ENCODE measurements at places on chromosomes 1 and 21.

DNA sequence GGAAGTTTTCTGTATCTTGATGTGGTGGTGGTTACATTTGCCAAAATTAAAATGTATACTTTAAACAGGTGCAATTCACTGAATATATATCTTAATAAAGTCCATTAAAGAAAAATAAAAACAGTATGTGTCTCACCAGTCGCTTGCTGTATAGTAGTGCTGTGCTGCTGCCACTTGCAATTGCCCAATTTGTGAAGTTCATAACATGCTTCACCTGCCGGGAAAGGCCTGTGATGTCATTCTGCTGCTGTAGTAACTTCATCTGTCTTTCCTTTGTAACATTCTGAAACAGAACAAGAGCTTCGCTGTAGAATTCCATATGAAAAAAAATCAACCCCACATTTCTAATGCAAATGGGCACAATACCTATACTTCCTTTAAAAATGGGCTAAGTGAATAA lies 83.4 kb downstream of the TRIM33 start:
- DNase-seq: no peak

DNA sequence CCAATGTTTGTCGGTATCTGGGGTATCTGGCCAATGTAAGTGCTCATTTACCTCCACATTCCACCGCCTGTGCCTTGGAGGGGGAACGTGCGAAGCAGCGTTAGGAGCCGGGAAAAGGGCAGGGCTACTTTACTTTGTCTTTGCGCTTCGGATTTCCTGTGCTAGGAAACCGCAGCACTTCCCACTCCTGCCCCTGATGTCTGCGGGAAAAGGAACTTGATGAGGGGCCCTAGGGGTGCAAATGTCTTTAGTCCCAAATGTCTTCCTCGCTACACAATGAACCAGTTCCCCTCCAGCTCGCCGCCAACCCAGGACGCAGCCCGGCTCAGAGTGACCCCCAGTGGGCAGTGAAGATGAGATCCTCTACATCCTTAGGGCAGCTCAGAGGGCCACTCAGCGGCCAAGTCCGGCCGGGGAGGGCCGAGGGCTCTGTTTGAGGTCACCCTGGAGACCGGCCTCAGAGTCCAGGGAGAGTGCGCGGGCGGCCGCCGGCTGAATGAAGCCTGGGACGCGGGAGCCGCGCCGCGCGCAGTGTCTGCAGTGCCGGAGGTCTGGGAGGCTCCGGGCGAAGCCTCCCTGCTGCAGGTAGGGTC lies at the start of gene DYNLT5:
TSS of gene DYNLT5 (plus strand) at position 460 of the 593 bp plus-strand sequence. CDS start 2,200 bp downstream, outside the sequence.
- no peak for DNase-seq

GRCh38 chr1:53408755-53409129 lies 50.5 kb upstream of the DMRTB1 start:
- DNase-seq: no peak

- no peak for DNase-seq
Measured at GRCh38 chr1:223776075-223776814, 63.9 kb downstream of the CAPN2 start.

- no peak for DNase-seq
Measured at GRCh38 chr1:157878059-157878458, 36.5 kb upstream of the CD5L start.

GRCh38 chr1:230561570-230561969 lies 80.7 kb upstream of the COG2 start:
- no peak for DNase-seq

GRCh38 chr1:32998064-32998463 lies 33.5 kb upstream of the RNF19B start:
- no peak for DNase-seq

DNA sequence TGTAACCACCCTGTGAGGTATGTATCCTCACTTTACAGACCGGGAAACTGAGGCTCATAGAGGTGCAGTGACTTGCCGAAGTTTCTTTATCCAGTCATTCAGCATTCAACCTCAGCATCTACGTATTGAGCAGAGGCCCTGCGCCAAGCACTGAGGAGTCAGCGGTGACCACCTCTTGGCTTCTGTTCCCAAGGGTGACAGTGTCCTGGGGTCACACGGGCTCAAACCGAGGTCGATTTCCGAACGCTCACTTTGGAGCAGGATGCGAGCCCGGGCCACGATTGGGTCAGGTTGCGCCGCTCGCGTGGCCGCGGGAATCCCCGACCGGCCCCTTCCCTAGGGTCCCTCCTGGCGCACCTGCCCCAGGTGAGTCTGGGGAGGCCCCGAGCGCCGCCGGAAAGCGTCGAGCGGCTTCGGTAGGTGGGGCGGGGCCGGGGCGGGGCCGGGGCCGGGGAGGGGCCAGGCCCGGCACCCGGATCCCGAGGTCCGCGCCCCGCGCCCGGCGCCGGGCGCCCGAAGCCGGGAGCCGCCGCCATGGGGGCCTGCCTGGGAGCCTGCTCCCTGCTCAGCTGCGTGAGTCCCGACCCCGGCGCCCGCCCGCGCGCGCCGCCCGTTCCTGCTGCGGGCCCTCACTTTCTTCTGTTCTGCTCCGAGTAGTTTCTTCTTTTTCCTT lies at the start of gene SERINC2:
TSS of gene SERINC2 (plus strand) at position 482 of the 673 bp plus-strand sequence. CDS start at position 535, 53 bp downstream.
- peak; percentile 48 for DNase-seq

- no peak for DNase-seq
Measured at GRCh38 chr21:20999659-21000058, 1.4 kb downstream of the NCAM2 start.

DNA sequence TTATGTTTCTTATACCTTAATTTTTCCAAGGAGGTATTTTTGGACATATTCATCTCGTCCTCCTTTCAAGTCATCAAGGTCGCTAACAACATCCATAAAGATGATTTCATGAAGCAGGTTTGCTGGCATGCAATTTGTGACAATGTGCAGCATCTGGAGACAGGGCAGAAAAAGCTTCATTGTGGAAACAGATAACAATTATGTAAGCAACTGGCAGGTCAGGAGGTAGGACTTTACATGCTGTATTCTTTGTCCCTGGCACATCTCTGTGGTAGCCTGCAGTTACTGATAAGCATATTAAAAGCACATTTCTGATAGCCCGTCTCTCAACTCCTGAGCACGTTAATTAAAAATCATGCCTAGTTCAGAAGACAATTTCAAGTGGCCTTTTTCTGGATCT lies 156.8 kb downstream of the LEPR start:
- DNase-seq: no peak

GRCh38 chr1:239617731-239618130 lies 231.4 kb downstream of the CHRM3 start:
- no peak for DNase-seq

DNA sequence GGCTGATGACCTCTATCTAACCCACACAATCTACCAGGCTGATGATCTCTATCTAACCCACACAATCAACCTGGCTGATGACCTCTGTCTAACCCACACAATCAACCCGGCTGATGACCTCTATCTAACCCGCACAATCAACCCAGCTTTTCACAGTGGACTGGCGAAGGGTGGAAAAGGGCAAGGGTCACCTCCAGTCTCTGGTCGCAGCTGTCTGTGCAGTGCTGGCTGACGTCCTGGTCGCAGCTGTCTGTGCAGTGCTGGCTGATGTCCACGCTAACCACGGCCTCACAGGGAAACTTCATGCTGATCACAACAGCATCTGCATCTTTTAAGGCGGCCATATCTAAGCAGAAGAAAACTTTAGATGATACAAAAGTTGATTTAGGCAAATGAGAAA lies 12.2 kb upstream of the CCDC27 start:
- no peak for DNase-seq

DNA sequence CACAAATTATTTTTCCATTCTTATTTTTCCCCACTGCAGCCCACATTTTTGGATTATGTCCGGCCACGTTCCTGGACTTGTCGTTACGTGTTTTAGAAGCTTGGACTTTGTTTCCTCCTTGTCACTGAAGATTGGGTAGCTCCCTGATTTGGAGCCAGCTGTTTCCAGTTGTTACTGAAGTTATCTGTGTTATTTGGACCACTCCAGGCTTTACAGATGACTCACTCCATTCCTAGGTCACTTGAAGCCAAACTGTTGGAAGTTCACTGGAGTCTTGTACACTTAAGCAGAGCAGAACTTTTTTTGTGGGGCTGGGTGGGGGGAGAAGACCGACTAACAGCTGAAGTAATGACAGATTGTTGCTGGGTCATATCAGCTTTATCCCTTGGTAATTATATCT lies 12.2 kb upstream of the AXDND1 start:
- DNase-seq: no peak

- DNase-seq: no peak
Measured at GRCh38 chr1:100358210-100358609, 5.9 kb downstream of the CDC14A start.

DNA sequence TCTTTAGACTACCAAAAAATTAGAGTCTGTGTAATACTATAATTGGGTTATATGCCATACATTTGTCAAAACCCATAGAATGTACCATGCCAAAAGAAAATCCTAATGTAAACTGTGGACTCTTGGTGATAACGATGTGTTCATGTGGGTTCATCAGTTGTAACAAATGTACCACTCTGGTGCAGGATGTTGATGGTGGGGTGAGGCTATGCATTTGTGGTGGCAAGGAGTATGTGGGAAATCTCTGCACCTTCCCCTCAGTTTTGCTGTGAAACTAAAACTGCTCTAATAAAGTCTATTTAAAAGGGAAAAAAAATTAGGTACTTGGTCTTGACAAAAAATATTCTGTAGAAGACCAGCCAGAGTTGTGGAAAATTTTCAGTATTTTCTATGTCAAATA lies 43.4 kb downstream of the INKA2 start:
- DNase-seq: no peak

DNA sequence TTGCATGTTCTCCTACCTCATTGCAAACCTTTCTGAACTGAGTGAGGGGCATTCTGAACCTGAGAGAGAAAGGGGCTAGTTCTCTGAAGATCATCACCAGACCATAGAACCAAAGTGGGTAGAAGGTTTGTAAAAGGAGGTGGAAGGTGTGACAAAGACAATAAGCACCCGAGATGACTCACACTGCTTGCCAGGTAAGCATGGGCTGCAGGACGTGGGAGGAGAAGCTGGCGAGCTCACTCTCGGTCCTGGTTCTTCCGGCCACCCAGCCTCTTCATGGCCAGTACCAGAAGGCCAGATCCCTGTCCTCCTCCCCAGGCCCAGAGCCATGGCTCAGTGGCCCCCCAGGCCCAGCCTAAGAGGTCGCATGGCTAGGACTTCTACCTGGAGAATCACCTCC lies 128.3 kb downstream of the TMEM53 start:
- no peak for DNase-seq

DNA sequence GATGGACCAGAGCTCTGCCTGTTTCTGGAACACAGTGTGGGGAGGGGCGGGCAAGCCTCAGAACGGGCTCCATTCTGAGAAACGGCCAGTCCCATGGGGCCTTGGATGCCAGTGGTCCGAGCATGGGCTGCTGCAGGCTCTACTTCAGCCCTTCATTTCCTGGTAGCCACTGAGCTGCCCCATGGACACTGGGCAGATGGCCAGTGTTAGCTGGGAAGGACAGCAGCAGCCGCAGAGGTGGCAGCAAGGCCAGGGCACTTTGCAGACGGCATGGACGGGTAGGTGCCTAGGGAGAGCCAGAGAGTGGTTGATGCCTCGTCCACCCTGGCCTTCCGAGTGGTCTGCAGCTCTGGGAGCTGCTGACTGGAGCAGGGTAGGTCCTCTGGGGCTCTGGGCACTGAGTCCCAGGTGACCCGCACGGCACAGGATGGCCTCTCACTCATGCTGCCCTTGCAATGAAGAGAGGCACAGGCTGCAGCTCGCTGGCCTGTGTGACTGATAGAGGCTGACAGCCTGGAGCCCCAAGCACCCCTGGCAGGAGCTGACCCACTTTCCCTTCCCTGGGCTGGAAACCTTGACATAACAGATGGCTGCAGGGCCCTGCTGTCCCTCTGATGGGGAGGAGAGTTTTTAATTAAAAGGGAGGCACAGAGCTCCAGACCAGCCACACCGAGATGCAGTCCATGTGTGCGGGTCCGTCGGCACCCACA lies 87.7 kb upstream of the COL6A1 start:
- no peak for DNase-seq

GRCh38 chr1:87155170-87155569 lies 173.5 kb upstream of the LMO4 start:
- no peak for DNase-seq

DNA sequence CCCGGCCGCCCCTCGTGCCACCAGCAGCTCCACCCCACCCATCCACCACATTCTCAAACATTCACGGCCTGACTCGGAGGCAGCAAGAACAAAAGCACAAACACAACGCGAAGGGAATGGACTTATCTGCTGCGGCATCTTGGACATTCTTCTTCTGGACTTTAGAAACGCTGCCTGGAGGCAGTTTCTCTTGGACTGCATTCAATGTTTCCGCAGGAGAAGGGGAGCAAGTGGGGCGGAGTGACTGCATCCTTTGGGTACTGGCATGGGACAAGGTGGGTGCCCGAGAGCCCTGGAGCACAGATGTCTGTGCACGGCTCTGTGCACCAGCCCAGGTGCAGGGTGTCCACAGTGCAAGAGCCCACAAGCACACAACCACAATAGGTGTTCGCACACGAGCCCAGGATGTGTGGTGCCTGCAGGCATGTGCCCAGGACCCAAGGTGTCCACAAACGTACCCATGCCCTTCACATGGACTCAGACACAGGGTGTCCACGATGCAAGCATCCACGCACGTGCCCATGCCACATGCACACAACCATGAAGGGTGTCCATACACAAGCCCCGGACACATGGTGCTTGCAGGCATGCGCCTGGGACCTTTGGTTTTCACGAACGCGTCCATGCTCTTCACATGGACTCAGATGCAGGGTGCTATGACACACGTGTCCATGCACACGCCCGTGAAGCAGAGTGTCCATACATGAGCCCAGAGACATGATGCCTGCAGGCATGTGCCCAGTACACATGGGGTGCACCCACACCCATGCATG lies 53.6 kb downstream of the WNT9A start:
- DNase-seq: no peak

DNA sequence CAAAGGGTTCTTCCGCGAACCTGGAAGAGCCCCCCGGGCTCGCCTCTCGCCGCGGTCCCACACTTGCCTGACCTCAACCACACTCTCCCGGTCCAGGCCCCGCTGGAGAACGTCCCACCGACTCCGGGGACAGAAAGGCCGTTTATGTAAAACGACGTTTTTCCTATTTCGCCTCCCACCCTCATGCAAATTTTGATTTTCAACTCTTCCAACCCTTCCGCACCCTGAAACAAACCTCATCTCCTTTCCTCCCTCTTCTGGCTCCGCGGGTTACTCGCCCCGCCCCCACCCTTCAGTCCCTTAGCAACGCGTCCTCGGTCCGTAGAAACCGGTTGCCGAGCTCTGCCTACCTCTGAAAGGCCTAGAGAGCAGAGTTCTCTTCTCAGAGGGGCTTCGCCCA lies at the start of gene C1orf141:
TSS of gene C1orf141 (minus strand) at position 276 of the 400 bp plus-strand sequence. CDS start 7,730 bp downstream, outside the sequence.
- DNase-seq: no peak

DNA sequence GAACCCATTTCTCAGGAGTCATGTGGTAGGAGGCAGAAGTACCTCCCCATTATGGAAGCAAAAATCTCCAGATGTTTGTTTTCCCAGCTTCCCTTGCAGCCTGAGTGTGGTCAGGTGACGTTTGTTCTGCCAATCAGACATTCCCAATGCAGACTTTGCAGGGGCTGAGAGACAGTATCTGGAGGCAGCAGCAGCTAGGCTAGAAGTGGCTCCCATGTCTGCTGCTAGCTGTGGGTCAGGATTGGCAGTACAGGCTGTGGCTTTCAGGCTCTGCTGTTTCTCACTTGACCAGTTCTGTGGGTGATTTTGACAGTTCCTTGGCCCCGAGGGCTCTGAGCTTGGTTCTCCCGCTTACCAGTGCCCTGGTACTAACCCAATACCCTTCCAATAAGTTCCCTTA lies 58.6 kb upstream of the NBPF3 start:
- DNase-seq: no peak

- DNase-seq: no peak
Measured at GRCh38 chr1:113917400-113918082, 11.6 kb upstream of the HIPK1 start.

- DNase-seq: no peak
Measured at GRCh38 chr1:46094471-46095005, 37.9 kb downstream of the PIK3R3 start.
